Stimulated activated CD4-positive, alpha-beta T cell treated with anti-CD3 and anti-CD28 coated beads, Interleukin-15, amount 100 ng/mL, for 1 hour (primary cell): ENCODE measurements at places on chromosomes 13 and 19.

GRCh38 chr19:20607943-20608342, 42.4 kb upstream of the ZNF737 start:
- no peak for DNase-seq

DNA sequence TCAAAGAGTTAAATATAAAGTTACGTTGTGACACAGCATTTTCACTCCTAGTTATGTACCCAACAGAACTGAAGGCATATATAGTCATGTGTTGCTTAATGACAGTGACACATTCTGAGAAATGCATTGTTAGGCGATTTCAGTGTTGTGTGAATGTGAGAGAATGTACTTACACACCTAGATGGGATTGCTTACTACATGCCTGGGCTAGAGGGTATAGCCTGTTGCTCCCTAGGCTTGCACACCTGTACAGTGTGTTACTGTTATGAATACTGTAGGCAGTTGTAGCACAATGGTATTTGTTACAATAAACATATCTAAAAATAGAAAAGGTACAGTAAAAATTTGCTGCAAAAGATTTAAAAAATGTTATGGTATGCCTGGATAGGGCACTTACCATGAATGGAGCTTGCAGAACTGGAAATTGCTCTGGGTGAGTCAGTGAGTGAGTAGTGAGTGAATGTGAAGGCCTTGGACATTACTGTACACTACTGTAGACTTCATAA, 89.2 kb downstream of the DHRS12 start:
- DNase-seq, result no peak

DNA sequence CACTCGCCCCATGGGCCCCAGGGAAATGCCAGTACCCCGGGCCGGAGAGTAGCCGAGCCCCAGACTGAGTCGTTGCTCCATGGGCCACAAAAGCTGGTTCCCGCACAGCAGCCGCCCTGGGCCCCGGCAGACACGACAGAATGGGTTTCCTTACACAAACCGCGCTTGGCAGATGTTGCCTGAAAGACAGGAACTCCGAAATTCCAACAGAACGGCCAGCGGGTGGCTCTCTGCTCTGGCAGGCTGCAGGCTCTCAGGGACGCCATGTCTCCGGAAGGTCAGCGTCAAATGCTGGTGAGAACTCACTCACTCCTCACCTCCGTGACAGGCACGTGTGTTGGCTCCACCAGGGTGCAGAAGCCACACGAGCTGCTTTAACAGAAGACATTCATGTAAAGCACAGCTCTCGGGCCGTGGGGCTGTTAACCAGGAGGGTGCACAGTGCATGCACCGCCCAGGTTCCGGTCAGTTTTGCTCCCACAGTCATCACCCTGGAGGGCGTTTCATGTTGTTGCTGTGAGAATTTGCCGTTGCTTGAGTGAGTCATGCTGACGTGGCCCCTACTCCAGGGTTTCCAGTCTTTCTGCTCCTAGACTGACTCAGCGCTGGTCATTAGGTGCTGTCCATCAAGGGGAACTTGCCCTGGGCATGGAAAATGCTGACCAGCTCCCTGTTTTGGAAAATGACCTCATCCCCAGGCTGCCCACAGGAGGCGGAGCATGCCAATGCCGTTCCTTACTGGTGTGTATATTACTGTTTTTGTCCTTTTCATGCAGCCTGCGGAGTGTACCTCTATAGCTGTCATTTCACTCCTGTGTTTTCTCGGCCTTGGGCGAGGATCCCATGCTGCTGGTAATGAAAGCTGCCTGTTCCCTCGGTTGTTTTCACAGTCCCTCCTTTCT, 44.8 kb downstream of the ANKRD10 start:
- no peak for DNase-seq

DNA sequence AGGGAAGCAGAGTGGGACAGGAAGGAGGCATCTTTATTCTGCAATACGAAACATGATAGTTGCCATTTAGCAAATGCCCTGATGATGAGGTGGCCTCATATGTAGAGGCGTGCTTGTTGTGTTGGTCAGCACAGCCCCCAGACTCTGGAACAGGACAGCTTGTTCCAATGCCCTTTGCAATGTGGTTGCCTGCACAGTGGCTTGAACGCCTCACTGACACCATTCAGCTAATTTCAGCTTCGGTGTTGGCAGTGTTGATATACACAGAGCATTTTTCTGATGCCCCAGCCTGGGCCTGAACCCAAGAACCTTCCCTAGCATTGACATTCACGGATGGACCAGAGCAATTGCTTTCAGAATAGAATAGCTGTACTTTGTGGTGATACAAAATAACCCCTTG, 133.3 kb downstream of the HS6ST3 start:
- DNase-seq, result no peak

GRCh38 chr13:52785739-52786138, 46.1 kb upstream of the CNMD start:
- no peak for DNase-seq

GRCh38 chr13:111917086-111917485, 149.9 kb upstream of the SOX1 start:
- DNase-seq, result no peak

DNA sequence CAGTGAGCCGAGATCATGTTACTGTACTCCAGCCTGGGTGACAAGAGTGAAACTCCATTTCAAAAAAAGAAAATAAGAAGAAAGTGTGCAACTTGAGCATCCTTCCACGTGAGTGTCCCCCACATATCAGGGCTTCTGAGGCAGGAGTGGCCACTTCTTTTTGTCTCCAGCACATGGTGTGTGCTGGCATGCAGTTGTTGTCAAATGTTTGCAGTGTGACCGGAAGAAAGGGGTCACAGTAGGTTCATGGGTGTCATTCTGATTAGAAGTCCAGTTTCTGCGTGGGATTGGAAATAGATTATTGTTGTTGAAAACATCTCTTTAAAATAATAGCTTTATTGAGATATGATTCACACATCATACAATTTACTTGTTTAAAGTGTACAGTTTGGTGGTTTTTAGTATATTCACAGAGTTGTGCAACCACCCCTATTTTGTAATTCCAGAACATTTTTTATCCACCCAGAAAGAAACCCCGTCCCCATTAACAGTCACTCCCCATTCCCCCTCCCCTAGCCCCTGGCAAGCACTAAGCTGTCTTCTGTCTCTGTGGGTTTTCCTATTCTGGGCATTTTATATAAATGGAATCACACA, 2.2 kb downstream of the CRTC1 start:
- DNase-seq, result no peak

DNA sequence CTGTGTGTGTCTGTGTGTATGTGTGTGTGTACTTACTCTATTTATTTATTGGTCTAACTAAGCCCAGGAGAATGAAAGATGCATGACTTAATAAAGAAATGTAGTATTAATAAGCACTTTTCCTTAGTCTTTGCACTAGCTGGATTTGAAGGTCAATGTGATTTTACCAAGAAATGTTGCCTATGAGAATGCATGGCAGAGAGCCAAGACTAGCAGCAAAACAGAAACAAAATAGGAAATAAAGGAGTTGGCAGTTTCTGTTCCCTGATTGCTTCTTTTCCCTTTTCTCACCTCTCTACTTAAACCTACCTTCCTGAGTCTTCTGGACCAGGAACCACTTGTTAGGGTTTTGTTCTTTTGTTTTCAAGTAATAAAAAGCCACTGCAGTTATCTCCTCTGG, 286.1 kb downstream of the KCTD12 start:
- no peak for DNase-seq

DNA sequence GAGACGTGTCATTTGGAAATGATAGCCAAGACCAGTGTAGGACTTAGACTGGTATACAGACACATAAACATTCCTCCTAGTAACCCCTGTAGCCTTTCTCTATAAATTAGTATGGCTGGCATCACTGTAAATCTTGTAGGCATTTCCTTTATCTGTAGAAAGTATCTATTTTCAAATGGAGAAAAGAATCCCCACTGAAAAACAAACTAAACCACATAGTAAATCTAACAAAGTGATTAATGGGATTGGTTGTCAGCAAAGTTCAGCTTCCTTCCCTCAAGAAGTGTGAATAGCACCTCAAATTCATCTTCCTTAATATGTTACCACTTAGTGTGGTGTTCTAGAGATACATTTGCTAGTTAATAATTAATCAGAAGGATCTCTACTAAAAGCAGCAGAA, 119.4 kb upstream of the NBEA start:
- no peak for DNase-seq

DNA sequence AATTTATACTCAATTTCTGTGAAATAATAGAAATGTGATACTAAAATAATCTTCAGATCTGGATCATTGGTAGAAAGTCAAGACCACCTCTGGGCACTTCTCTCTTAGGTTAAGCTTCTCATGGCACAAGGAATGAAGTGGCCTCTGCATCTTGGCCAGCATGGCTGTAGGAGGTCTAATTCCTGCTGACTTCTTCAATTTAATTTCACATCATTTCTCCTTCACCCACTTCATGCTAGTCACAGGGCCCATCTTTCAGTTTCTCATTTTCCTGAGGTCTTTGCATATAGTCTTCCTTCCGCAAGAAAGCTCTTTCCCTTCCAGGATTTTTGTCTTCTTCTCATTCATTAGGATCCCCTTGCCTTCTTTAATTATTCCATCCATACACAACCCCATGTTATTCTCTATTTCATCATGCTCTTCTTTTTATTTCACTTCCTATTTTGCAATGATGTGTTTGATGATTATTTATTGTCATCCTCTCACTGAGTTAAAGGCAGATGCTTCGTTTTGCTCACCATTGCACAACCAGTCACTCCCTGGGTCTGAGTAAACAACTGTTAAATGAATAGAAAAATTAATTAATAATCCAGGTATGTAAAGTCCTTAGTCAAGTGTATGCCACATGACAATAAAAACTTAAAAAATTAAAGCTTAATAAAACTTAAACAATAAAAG, 397.4 kb downstream of the SPRY2 start:
- DNase-seq, result no peak
